ENCODE measurements at places on chromosomes 4 and X.

GRCh38 chr4:121736735-121737351 lies 28.1 kb downstream of the SMIM43 start:
- DNase-seq, result no peak

DNA sequence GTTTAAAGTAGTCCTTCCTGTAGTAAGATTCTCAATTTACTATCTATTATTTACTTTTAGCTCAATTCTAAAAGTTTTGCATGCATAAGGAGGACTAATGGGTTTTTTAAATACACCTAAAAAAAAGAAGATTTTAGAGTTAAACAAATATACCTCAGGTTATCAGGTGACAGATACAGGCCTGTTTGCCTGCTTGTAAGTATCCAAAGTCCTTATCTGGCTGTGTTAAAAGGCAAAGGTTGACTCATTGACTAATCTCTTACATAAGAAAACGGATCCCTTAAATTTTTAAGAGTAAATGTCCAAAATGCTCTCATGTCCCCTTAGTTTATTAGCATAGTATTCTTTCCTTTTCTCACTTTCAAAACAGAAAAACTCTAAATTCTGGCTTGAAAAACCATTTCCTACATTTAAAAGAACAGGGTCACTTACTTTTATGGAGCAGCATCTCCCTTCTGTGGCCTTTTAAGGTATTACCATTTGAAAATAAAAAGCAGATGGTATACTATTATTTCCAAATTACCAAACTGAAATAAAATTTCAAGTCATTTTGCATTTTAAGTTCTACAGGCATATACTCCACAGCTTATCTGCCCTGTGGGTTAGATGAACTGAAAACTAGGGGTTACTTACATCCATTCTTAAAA lies 4.5 kb downstream of the CBR4 start:
- no peak for DNase-seq

GRCh38 chr4:68658672-68659071 lies 11.8 kb downstream of the UGT2B15 start:
- no peak for DNase-seq

DNA sequence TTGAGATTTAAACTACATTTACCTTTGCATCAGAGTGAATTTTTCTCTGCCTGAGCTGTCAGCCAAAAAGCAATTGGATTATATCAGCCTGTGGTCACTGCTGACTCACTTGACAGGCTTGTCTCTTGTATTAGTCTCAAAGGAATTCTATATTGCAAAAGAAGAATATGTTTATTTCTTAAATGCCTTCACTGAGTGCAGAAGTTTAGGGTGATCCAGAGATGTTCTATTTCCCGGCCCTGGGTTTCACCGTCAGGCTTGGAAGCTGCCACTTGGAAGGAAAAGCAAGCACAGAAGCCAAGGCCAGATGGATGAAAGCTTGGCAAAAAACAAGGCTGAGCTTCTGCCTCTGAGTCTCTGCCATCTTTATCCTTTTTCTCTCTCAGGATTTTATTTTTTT lies 80.9 kb downstream of the FAM114A1 start:
- DNase-seq, result no peak

GRCh38 chr4:1615786-1616556 lies 68.1 kb downstream of the FAM53A start:
- no peak for DNase-seq

DNA sequence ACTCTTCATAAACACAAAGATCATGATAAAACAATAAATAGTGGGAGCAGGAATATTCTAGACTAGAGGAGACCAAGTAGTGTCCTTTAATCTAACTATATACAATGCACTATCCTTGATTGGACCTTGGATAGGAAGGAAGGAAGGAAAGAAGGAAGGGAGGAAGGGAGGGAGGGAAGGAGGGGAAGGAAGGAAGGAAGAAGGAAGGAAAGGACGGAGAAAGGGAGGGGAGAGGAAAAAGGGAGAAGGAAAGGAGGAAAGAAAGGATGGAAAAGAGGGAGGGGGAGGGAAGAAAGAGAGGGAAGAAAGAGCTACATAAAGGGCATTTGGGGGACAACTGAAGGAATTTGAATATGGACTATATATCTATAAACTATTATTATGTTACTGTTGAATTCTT lies 95.0 kb upstream of the SMARCAD1 start:
- no peak for DNase-seq

DNA sequence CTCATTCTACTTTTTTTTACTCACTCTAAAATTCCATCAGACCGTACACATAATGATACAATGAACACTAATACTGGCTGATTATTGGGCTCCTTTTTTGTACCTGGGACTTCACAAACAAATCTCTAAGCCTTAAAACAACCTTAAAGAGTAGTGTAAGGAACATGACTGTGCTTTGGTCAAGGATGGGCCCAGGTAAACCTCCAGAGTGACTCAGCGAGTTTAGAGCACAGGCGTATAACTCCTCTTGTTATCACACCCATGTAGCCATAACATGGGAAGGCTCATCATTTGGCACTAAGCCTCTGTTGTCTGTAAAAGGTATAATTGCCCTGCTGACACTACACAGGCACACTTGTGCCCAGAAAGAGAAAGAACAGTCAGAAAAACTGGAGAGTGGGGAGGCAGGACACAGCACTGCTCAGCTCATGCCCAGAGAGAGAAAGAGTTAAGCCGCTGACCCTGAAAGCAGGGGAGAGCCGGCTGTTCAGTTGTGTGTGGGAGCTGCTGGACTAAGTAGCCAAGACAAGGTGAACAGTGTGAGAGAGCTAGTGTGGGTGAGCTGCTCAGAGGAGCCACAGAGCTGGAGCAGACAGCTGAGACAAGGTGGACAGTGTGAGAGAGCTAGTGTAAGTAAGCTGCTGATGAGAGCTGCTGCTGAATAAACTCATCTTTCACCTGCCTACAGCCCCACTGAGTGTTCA lies 319.6 kb upstream of the BMP3 start:
- DNase-seq, result no peak

- DNase-seq, result no peak
Measured at GRCh38 chr4:130424211-130424610, 1328.3 kb downstream of the C4orf33 start.

DNA sequence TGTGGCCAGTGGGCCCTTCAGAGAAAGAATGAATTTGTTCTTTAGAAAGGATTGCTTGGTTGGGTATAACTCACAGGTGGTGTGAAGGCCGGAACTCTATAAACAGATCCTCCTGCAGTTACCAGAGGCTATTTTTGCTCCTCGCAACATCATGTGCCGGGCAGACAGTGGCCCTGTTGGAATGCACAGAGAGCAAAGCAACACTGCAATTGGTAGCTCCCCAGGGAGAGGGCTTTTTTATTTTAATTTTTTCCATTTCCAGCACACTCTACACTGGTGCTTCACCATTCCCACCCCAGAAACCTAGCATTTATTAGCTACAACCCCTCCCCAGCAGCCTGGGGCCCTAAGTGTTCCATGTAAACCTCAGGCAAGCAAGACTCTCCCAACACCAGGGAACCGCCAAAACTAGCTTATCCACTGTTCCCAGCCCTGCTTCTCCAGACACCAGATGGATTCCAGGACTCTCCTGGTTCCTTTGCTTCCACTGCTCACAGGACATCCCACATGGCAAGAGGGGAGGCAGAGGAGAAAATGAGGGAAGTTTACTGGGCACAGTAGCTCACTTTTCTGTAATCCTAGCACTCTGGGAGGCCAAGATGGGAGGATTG lies 75.1 kb upstream of the TMEM164 start:
- no peak for DNase-seq

DNA sequence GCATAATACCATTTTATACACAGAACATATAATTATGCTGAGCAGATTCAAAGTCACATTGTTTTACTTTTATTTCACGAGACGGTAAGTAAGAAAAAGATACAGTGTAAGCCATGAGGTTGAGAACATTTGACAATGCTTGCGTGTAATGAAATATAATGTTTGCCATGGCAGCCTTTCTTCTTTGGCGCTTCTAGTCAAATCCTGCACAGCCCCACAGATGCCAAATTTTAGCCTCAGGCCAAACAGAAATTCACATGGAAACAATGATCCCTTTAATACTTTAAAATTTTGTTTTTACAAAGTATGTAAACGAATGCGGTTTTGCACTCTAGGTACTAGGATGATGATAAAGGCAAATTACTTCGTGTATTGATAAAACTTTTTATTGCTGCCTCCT lies 502.7 kb upstream of the SMIM31 start:
- DNase-seq, result no peak

All from stimulated activated CD4-positive, alpha-beta T cell treated with anti-CD3 and anti-CD28 coated beads, Interleukin-1b, Interleukin-23, amount 100 ng/mL, for 1 hour (primary cell).